ENCODE measurements at places on chromosomes 1 and 21.

GRCh38 chr1:12478612-12478985 lies 139.4 kb downstream of the DHRS3 start:
- no peak for DNase-seq

- DNase-seq, result no peak
These were observed 1.8 kb downstream of the NR1I3 start for GRCh38 chr1:161235957-161236775.

DNA sequence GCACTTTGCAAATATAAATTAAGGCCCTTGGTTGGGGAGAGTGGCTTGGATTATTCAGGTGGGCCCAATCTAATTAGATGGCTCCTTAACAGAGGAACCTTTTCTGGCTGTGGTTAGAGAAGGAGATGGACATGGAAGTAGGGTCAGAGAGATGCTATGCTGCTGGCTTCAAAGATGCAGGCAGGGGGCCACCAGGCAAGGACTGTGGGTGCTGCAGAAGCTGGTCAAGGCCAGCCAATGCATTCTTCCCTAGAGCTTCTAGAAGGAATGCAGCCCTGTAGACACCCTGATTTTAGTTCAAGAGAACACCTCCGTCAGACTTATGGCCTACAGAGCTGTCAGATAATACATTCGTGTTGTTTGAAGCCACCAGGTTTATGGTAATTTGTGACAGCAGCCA lies 3.7 kb upstream of the TMEM9 start:
- DNase-seq, result no peak

DNA sequence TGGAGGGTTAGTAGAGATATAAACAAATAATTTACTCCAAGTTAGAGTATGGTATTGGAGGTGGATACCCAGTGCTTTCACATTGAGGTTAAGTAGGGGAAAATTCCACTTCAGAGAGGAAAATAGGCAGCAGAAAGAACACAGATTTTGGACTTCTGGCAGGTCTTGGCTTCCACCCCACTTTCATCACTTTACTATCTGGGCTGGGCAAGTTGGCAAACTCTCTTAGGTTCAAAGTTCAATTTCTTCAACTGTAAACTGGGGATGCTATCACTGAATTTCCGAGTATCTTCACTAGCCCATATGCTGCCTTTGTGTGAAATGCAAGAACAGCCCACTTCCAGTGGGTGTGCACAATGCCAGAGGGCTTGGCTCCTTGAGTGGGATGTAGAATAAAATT lies 214.9 kb downstream of the GABPA start:
- DNase-seq, result no peak

GRCh38 chr21:26124421-26124833 lies 46.1 kb downstream of the APP start:
- DNase-seq, result no peak

- no peak for DNase-seq
These were observed 109.6 kb downstream of the CRYAA start for GRCh38 chr21:43278359-43278758.

- no peak for DNase-seq
These were observed 25.4 kb upstream of the SRP9 start for GRCh38 chr1:225752245-225752644.

GRCh38 chr1:22662318-22662717 lies 9.3 kb downstream of the C1QB start:
- no peak for DNase-seq

DNA sequence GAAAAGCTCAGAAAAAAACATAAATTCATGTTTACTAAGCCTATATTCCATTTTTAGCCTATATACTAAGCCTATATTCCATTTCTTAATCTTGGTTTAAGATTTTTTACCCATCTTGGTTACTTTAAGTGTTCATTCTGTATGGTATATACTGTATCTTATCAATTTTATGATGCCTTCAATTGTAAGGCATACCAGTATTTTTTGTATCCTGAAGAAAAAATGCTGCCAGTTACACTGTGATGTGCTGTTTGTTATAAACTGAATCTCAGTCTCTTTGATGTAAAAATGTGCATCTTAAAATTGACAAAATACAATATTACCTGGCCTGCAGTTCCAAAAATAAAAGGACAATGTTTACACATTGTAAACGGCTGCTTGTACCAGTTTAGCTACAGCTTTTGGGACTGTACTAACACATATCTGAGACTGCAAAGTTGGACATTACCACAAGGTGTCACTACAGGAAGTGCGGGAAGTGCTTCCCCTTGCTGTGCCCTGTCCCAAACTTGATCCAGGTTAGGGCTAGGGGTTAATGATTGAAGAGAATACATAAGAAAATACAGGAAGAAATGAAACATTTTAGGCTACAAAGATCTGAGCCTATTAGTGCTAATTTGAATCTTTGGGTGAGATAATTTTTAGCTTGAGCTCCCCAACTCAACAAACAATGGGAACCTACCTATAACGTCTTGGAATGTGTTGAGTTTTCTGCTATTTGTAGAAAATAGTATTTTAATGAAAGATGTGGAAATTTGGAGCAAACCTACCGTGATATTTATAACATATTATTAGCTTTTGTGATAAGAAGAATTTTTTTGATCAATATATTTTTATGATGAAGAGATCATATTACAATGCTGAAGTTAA lies 108.9 kb downstream of the LBR start:
- peak; percentile 9 for DNase-seq

DNA sequence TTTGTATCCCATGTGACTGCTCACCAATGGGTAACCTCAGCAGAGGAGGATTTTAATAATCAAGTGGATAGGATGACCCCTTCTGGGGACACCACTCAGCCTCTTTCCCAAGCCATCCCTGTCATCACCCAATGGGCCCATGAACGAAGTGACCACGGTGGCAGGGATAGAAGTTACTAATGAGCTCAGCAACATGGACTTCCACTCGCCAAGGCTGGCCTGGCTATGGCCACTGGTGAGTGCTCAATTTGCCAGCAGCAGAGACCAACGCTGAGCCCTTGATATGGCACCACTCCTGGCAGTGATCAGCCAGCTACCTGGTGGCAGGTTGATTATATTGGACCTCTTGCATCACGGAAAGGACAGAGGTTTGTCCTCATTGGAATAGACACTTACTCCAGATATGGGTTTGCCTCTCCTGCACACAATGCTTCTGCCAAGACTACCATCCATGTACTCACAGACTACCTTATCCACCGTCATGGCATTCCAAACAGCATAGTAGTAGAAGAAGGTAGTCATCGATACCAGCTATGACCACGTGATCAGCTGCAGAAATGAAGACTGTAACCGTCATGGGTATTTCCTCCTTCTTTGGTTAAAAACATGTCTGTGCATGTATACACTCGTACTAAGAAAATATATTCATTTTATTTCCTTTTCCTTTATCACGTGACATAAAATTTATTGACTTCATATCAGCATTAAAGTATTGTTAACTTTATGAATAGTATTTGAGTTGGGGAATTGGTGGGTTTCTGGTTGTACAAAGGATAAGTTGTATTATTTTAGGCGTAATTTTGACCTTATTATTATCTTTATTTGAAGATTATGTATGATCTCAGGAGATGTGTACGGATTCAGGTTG lies 562.6 kb downstream of the PTPRU start:
- no peak for DNase-seq

DNA sequence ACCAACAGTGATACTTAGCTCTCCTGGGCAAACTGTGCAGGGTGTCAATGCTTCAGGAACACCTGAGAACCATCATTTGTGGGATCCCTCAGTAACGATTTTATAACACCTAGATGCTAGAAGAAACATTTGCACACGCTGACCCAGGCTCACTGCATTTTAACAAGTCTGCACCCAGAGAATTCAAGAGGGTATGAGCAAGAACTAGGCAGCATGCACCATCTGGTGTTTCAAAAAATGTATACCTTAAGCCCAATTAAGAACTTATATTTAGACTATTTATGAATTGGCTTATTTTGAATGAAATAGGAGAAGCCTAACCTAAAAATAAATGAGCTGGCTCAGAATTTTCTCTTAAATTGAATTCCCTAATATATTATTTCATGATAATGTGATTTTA lies 400.5 kb downstream of the GPATCH2 start:
- no peak for DNase-seq

DNA sequence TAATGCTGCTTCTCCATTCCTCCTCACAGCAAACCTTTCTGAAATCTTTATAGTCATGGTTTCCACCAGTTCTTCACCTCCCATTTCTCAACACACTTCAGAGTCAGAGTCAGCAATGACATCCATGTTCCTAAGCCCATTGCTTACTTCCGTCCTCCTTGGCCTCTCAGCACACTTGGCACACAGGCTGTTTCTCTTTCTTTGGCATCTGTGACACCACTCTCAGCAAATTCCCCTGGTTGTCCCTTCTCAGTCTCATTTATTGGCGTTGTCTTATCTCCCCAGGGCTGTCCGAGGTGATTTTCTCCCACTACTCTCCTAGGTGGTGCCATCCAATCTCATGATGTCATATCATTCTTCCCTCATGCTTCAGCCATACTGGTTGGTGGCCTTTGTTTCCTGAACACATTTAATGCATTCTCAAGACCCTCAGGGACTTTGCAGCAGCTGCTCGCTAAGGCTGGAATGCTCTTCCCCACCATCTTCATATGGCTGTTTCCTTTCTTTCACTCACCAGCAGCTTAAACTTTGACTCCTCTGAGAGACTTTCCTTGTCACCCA lies 3.3 kb upstream of the LGALS8 start:
- DNase-seq, result no peak

GRCh38 chr1:87325982-87326738 lies 2.5 kb upstream of the LMO4 start:
- DNase-seq, result peak; percentile 34

DNA sequence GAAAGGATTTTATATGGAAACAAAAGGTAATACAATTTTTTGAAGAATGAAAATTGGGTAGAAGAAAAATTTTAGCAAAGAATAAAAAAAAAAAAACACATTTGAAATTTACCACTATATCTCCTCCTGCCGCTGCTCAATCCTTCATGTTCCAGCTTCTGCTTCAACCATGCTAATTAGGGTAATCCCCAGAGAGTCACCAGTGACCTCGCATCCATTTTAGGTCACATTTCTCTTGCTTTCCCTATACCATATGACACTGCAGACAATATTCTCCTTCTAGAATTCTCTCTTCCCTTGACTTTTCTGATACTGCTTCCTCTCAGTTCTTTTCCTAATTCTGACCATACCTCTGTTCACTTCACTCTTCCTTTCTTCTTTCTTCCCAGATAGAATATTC lies 237.1 kb downstream of the USH2A start:
- no peak for DNase-seq

DNA sequence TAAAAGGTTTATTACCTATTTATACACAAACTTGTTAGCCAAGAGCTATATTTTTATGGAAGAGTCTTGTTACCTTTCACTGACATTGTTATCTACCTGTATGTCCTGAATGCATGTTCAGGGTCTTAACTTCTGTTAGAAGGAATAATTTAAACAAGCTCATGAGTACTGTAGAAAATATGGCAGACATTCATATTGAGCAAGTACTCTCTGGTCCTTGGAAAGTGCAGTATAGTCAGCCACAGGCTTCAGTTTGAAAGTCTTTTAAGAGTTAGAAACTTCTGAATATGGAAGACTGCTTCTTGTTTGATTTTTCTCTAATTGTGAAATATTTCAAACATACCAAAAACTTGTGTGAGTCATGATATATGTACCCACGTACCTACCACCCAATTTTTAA lies 16.6 kb downstream of the DIP2A start:
- no peak for DNase-seq
